ENCODE measurements at places on chromosomes 1 and 21.

GRCh38 chr1:169683661-169684060 is 27.8 kb downstream of the SELL start:
- no peak for ATAC-seq

GRCh38 chr1:181354865-181355264 is 128.5 kb upstream of the CACNA1E start:
- ATAC-seq, result no peak

DNA sequence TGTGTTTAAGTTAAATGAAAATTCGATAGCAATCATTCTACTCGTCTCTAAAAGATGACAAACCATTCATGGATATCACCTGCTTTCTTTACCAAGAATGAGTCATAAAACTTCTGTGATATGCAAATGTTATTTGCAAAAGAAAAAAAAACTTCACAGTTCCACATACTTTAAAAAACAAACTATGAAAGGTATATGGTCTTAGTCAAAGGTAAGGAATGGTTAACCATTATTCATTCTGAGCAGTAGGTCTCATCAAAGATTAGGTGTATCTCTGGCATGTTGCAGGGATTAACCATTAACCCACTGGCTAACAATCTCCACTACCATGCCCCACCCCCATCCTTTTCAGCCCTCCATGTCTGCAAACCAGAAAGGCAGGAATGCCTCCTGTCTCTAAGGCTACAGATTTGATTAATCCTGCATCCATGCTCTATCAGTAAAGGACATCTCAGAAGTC is 44.4 kb downstream of the PTPN14 start:
- no peak for ATAC-seq

- ATAC-seq, result no peak
Observed at GRCh38 chr1:22404486-22404885, 47.2 kb upstream of the ZBTB40 start.

GRCh38 chr1:220123889-220124288 is 30.0 kb downstream of the IARS2 start:
- no peak for ATAC-seq

GRCh38 chr1:224617410-224618355 is 1.6 kb downstream of the CNIH3 start:
- ATAC-seq, result no peak

DNA sequence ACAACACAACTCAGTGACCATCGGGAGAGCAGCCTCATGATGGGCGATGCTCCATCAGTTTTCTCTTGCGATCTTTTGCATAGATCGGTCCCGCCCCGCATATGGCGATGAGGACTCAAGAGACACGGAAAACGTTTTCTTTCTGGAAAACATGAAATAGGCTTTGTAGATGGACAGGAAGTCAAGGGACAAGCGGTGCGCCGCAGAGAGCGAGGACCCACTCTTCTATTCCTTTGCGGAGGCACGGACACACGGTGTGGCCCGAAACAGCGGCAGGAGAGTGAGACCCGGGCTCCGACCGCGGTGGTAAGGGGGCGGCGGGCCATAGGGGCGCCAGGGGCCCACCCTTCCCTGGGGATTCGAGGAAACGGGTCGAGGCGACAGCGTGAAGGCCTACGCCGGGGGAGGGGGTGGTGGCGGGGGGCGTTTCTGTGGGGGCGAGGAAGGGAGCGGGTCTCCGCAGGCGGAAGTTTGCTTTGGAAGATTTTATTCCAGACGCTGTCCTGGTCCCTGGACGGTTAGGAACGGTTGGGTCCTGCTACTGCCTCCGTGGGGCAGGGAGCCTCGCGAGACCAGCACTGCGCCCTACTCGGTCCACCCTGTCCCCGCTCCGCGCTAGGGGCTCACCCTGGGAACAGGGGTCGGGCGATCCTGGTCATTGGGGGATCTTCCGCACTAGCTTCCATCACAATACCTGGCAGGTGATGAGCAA is 796 bp upstream of the TDRKH start:
- ATAC-seq, result peak; percentile 1

DNA sequence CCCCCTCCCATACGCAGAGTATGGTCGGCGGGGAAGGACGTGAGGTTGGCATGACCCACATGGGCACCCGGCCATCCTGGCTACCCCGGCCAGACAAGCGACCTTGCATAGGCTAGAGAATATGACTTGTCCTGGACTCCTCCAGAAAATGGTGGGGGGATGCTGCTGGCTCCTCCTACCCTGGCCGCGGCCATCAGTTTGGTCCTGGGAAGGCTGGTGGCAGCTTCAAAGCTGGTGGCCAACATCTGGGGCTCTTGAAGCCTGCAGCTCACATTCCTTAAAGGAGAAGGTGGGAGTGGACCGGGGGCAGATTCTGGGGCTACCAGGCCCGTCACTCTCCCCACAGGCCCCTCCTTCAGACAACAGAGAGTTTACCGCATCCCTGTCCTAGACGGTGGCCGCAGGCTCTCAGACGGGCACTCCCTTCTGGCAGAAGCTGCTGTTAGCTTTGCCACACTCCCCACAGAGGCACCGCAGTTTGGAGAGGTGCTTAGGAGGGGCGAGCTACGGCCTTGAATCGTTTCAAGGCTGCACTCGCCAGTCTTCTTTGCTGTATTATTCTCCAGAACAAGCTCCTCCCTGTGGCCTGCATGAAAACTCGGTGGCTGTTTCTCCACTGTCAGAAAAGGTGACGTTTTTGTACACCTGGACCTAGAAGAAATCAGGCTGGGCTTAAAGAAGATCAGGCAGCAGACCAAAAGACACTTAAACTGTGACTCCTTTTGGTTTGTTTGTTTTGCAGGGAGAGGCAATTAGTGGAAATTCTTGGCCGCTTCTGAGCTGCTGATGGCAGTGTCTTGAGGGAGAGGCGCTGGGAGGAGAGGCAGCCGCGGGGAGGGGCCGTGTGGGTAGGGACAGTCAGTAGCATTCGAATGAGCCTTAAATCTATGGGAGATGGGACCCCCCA is 68.0 kb downstream of the RUNX3 start:
- no peak for ATAC-seq

DNA sequence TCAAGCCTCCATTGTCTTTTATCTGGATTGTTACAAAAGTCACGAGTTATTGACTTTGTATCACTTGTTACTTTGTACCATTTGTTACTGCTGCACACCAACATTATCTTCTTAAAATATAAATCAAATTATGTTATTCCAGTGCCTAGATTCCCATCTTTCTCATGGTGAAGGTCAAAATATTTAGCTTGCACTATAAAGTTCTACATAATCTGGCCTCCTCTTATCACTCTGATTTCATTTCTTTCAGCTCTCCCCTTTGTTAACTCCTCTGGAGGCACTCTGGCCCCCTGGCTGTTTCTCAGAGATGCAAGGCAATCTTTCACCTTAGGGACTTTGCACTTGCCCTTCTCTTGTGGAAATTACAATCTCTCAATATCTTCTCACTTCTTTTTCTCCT is 143.8 kb downstream of the OLFM3 start:
- ATAC-seq, result no peak

GRCh38 chr1:18807334-18808063 is 52.0 kb downstream of the TAS1R2 start:
- ATAC-seq, result no peak

GRCh38 chr1:17005365-17005740 is 6.4 kb downstream of the ATP13A2 start:
- ATAC-seq, result no peak

DNA sequence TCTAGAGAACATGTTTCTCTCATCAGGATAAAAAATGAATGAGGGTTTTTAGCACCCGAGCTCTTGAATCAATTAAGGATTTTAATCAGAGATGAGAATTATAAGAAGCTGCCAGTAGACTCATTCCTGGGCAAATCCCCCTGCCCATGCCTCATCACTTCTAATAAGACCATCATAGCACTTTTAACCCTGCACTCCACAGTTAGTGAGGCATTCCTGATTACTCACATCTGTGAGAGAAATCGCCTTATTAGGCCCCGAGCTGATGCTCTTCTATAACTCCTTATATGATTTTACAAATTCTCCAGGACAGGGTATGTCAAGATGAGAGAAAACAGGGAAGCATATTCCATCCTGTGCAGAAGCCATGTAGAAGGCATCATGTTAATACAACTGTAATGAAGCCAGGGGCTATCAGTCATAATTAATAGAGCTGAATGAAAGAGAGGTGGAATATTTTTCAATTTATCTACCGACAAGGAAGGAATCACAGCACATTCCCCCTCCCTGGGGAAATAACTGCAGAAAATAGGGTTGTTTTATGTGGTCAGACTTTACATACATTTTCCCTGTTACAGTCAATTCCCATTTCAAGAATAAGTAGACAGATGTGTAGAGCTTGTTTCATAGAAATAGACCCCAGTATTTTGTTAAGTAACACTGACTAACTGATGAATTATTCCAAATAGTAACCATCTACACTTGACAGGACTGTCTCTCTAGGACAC is 272.7 kb downstream of the HHIPL2 start:
- no peak for ATAC-seq

DNA sequence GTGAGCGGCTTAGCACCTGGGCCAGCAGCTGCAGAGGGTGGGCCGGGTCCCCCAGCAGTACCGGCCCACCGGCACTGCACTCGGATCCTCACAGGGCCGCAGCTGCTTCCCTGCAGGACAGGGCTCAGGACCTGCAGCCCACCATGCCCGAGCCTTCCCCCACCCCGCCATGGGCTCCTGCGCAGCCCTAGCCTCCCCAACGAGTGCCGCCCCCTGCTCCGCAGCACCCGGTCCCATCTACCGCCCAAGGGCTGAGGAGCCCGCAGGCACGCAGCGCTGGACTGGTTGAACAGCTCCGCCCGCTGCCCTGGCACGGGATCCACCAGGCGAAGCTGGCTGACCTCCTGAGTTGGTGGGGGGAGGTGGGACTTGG is 6.3 kb upstream of the ACBD6 start:
- ATAC-seq, result no peak

DNA sequence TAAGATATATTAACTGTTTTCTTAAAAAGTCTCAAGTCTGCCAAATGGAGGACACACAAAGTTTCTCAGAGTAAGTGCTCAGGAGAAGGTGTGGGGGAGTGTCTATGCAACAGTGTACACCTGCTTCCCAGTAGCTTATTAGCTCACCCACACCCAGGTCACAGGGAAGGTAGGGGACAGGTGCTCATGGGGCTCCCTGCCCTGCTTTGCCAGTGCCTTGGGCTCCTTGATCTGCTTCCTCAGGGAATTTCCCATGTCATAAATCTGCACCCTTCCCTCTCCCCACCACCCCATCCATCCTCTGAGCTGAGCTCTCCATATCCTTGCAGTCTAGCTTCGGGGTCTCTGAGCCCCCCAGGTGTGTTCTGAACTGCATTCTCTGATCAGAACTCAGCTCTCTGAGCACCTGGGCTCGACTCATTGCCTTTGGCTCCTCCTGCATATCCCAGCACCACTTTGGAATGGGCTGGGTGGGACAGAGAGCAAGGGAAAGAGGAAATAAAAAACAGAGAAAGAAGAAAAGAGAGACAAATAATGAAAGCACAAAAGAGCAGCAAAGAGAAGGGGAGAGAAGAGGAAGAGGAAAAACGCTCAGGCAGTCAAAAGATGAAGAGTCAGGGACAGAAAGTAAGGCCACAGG is 87.0 kb upstream of the ATP1B1 start:
- ATAC-seq, result no peak

- no peak for ATAC-seq
Observed at GRCh38 chr1:168742994-168743650, 14.1 kb upstream of the DPT start.

GRCh38 chr1:228510803-228511413 is 23.7 kb downstream of the RNF187 start:
- peak; percentile 40 for ATAC-seq

- ATAC-seq, result no peak
Observed at GRCh38 chr1:107549152-107549810, 408.4 kb downstream of the NTNG1 start.

DNA sequence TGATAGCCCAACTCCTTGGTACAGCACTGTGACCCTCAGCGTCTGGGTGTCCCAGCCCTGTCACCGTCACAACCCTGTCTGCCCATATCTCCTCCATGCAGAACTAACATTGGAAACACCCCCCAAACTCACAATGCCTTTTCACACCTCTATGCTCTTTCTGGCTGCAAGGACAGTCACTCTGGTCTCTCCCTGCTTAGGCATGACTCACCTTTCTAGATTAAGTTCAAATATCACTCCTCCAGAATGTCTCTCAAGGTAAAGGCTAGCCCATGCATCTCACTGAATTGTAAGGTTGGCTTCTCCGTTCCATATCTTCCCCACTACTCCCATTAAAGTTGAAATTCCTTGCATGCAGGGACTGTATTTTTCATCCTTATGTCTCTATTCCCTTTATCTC is 17.0 kb upstream of the CAPN8 start:
- peak; percentile 37 for ATAC-seq

DNA sequence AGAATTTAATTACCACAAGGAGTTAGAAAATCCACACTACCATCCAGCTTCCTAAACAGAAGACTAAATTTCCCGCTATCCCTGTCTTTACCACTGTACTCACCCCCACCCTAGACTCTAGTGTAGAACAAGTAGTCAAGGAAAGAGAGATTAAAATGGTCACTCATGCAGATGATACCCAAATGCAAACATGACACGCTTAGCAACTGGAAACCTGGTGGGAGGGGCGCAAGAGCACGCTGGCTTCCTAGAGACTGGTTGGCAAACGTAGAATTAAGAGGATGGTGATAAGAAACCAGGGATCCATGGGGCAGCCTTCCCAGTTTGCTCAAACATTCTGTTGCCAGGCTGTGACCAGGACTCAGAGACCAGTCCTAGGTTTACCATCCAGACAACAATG is 9.9 kb upstream of the LDLRAD1 start:
- ATAC-seq, result no peak

DNA sequence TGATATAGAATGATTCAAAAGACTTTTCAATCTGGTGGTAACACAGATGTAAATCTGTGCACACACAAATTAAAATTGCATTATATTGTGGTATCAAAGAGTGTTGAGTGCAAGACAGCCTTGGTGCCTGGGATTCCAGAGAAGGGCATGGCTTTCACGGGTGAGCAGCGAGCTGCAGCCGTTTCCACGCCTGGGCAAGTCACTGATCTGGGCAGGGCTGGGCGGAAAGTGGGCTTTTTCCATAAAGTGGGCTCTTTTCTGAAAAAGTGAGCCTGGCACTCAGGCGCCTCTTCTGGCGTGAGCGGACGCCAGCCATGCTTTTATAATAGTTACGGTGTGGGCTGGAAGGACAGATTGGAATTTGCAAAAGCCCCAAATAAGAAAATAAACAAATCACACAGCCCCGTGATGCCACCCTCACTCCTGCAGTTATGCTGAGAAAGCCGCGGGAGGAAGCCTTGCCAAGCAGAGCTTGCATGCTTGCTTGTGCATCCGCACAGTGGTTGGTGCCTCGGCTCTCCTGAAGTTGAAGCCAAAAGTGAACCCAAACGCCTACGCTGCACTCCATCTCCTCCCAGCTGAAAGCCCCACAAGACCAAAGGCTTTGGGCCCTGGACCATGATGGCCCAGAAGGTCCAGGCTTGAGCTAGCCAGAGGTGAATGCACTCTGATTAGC is 7.1 kb upstream of the C1orf115 start:
- ATAC-seq, result no peak

- ATAC-seq, result no peak
Observed at GRCh38 chr1:217982331-217983050, 302.6 kb upstream of the RRP15 start.

DNA sequence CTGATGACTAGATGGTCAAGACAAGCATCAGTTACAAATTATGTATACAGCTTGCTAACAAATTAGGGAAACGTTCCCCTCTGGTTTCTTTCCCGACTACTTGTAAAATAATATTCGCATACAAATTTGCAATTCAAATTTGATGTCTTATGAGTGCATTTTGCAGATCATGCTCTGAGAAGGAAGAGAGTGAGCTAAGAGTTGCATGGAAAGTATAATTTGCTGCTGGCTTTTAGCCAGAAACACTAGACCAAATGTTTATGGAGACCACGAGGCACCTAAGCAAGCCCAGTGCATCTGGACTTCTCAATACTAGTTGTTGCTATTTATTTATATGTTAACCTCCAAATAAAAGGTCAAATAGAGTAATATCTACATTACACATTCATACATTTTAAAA is 216.0 kb downstream of the SMYD3 start:
- no peak for ATAC-seq

Measured in activated T-helper 17 cell treated with anti-CD3 and anti-CD28 coated beads, Interleukin-2, amount 50 U/mL, for 72 hours (primary cell).